ENCODE measurements at places on chromosomes 11 and 22.

- DNase-seq, result no peak
Measured at GRCh38 chr22:27912101-27912500, 7.0 kb downstream of the PITPNB start.

- no peak for DNase-seq
Measured at GRCh38 chr11:120936356-120936755, 87.5 kb upstream of the TBCEL start.

GRCh38 chr11:1650918-1651262, 21.3 kb downstream of the KRTAP5-5 start:
- DNase-seq, result no peak

DNA sequence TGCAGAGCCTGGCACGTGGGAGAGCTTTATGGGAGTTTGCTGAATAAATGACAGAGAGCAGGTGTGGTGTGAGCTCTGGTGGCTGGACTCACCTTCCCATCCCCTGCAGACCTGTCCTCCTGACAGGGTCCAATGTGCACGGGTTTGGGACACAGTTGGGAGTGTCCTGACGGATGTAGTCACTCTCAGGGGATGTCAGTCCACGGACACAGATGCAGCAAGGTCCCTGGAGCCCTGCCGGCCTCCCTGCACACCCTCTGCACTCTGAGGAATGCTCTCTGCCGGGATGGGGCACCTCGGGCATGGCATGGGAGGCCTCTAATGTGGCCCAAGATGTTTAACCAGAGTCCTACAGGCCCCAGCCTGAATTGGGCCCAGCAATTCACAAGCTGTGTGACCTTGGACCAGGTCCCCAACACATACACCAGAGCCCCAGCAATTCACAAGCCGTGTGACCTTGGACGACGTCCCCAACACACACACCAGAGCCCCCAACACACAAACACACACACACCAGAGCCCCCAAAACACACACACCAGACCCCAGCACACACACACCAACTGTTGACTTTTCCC, 30.0 kb upstream of the RFPL3 start:
- no peak for DNase-seq

DNA sequence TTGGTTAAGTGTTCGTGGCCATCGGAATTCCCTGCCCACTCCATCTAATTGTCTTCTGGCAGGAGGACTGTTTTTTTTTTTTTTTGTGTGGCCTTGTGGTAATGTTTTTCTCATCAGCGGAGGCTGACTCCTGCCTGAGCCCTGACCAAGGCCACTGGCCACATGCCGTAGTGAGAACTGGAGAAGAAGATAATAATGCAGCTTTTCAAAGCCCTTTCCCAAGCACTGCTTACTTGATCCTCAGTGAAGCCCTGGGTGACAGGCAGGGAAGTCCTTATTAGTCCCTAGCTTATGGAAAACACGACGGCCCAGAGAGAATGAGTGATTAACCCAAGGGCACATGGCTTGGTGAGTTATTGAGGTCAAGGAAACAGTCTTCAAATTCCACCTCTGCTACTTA, 71.2 kb downstream of the ADM start:
- DNase-seq, result no peak

DNA sequence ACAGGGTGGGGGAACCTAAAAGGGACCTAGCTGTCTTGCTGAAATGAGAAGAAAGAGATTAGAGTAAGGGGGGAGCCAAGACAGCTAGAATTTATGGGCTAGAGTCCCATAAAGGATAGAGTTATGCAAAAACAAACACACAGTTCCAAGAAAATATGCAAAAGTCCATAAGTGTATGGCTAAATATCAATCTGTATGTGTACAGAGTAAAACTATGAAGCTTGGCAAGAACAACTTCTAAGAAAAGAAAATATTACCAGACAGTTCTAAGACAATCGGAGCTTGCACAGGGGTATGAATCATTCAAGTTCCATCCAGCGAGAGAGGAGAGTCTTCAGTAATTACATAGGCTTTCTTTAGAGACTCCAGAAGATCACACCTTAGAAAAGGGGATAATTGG, 41.8 kb downstream of the GDPD4 start:
- DNase-seq, result no peak

GRCh38 chr11:93958991-93959390, 62.2 kb upstream of the HEPHL1 start:
- DNase-seq, result no peak
